ENCODE measurements at places on chromosomes 16 and 17.

DNA sequence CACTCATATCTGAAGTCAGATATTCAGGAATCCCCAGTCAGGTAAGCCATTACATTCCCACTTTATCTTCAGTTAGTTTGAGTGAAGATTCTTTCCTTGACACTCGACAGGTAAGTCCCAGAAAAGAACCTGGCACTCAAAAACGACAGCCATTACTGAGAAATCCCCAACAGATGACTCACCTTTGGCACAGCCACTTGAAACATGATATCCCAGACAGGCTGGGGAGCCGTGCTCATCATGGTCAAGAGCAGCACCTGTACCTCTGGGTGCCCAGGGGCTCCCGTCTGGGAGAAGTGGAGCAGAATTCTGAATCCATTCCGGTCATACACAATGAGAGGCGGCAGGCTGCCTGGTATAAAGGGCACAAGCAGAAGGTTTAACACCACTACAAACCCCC, 16.8 kb upstream of the COG7 start:
- no peak for DNase-seq

- DNase-seq: no peak
Observed at GRCh38 chr17:11719856-11720255, 121.6 kb downstream of the DNAH9 start.

DNA sequence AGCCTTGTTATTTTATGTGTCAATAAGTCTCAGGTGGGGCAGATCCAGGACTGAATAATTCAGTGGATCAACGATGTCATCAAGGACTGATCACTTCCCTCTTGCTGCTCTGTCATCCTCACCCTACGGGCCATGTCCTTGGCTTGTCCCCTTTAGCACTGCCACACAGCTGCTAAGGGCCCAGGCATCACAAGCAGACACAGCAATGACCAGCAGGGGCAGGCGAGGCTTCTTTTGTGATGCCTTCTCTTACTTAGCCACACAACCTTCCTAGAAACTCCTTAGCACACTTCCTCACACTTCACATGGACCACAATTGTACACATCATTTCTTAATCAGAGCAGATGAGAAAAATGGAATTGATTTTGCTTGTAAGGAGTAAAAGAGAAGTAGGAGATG, 356.3 kb upstream of the SOX9 start:
- DNase-seq: no peak

GRCh38 chr17:33967608-33968349, 287.3 kb upstream of the CCL2 start:
- no peak for DNase-seq

DNA sequence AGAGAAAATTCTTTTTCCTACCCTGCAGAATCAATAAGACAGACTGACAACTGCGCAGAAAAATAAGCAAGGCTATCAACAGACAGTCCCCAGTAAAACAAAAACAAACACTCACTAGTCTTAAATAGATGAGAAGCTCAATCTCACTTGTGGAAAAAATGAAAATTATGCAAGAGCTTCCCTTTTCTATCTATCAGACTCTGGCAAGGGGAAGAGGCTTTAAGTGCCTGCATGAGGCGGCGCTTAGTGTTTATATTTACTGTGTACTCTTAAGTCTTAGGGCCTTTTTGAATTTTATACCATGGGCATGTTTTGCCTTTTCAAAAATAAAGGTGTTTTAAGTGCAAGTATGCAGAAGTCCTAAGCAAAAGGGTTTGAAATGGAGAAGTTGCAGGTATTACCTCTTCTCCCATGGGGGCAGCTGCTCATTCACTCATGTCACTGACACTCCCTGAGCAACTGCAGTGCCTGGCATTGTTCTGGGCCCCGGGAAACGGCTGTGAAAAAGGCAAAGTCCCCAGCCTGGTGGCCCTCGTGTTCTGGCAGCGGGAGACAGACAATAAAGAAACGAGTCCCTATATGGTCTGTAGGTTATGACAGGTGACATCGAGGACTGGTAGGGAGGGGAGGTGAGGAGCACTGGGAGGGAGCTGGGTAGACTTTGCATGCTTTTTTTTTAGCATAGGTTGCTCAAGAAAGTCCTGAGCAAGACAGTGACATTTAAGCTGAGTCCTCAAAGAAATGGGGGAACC, 35.2 kb downstream of the HSBP1 start:
- DNase-seq: peak; percentile 35

DNA sequence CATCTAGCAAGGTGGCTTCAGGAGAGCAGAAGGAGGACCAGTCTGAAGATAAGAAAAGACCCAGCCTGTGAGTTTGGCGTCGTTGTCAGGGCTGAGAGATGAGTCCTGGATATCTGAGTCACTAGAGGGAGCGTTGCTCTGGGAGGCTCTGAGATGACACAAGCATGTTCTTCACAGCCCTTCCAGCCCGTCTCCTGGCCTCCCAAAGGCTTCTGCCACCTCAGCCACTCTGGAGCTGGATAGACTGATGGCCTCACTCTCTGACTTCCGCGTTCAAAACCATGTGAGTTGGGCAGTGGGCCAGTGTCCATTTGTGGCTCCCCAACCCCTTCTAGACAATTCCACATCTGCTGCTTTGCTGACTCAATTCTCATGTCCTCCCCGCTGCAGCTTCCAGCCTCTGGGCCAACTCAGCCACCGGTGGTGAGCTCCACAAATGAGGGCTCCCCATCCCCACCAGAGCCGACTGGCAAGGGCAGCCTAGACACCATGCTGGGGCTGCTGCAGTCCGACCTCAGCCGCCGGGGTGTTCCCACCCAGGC, 2.3 kb downstream of the TGFB1I1 start:
- no peak for DNase-seq

DNA sequence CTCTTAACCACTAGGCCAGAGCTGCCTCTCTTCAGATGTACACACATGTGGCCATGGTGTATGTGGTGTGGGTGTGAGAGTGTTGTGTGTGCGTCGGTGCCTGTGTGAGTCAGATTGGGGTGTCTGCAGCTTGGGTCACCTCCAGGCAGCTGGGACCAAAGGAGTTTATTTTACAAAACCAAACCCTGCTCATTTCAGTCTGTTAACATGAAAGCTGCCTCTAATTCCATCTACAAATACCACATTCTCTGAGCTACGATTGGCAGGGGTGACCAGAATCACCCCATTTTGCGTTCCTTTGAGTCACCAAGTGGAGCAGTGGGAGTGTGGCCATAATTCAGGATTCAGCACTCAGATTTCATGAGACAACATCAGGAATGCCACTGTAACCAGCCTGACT, 105.3 kb downstream of the IRX5 start:
- DNase-seq: no peak

- DNase-seq: no peak
Observed at GRCh38 chr17:58913971-58914769, 158.5 kb downstream of the PPM1E start.

- no peak for DNase-seq
Observed at GRCh38 chr17:36515837-36516236, 18.8 kb downstream of the MYO19 start.

GRCh38 chr16:49093939-49094338, 187.7 kb downstream of the CBLN1 start:
- no peak for DNase-seq

DNA sequence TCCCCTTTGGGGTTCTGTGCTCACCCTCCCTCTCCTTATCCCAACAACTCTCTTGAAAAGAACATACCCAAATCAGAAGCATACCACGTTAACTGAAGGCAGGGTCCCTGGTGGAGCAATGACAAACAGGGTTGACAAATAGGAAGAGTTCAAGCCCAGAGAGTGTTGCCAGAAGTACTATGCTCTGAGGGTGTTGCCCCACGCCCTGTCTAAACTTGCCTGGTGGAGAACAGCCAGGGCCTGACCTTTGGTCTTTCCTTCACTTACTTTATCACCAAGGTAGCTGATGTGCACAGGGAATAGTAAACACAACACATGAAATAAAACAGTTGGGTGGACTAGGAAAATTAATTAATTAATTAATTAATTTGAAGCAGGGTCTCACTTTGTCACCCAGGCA, 23.3 kb downstream of the ZNF75A start:
- no peak for DNase-seq

DNA sequence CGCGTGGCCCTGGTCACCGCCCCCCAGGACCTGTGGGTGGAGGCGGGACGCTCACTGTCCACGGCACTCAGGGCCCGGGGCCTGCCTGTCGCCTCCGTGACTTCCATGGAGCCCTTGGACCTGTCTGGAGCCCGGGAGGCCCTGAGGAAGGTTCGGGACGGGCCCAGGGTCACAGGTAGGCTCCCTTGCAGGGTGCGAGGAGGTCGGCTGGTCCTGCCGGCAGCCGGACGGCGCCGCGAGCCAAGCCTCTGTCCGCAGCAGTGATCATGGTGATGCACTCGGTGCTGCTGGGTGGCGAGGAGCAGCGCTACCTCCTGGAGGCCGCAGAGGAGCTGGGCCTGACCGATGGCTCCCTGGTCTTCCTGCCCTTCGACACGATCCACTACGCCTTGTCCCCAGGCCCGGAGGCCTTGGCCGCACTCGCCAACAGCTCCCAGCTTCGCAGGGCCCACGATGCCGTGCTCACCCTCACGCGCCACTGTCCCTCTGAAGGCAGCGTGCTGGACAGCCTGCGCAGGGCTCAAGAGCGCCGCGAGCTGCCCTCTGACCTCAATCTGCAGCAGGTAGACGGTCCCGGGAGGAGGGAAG, 1.3 kb downstream of the GUCY2D start:
- DNase-seq: no peak

DNA sequence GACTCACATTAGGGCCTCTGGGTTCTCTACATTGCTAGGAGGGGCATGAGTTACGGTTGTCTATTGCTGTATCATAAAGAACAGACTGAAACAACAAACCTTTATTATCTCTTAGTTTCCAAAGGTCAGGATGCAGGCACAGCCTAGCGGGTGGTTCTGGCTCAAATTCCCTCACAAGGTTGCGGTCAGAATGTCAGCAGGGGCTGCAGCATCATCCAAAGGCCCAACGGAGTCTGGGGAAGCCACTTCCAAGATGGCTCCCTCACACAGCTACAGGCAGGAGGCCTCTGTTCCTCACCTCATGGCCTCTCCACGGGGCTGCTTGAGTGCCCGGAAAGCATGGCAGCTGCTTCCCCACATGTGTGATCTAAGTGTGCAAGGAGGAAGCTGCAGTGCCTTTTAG, 29.6 kb upstream of the ZFPM1 start:
- no peak for DNase-seq

DNA sequence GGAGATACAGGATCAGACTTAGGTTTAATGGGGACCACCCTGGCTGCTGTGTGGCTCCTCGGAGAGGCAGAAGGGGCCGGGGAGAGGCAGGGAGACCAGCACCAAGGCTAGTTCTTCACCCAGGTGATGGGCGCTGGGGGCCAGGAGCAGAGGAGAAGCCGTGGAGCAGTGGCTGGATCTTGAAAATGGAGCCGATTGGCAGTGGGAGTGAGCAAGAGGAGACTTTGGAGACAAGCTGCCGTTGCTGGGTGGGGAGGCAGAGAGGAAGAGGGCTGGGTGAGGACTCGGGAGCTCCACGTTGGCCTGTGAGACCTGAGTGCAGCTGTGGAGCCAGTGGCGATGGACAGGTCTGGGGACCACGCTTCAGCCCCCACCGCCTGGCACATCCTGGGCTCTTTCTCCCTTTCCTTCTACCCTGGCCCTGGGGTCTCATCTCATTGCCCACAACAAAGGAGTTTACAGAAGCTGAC, 9.0 kb downstream of the RAB11FIP4 start:
- DNase-seq: no peak

GRCh38 chr17:82801377-82801970, 38.3 kb downstream of the ZNF750 start:
- DNase-seq: no peak

- peak; percentile 54 for DNase-seq
Observed at GRCh38 chr16:3654249-3654991, at the start of gene DNASE1. TSS of gene DNASE1 (plus strand) at chr16:3654691. CDS start at chr16:3655374, 683 bp downstream.

GRCh38 chr16:87715658-87716057, 50.1 kb downstream of the KLHDC4 start:
- DNase-seq: no peak

DNA sequence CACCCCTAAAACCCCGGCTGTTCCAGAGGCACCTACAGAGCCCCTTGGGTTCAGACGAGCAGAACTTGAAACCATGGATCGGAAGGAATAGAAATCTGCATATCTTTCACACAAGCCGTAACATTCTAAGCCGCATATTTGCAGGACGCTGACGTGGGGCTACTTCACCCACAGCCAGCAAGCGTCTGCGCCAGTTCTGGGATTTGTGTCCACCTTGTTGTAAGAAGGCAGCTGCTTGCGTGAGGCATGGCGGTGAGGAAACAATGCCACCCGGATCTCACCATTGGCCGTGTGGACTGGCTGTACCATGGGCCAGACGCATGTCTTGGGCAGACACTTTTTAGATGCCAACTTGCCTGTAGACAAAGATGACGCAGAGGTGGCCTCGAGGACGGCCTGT, 34.5 kb downstream of the TNFRSF13B start:
- no peak for DNase-seq

- no peak for DNase-seq
Observed at GRCh38 chr16:50765260-50765659, 23.4 kb downstream of the CYLD start.

- no peak for DNase-seq
Observed at GRCh38 chr17:8123695-8124349, at the start of gene HES7. TSS of gene HES7 (minus strand) at chr17:8124106. CDS start at chr17:8124084, 22 bp downstream.

GRCh38 chr16:4814046-4814445, 11.6 kb upstream of the ROGDI start:
- no peak for DNase-seq

DNA sequence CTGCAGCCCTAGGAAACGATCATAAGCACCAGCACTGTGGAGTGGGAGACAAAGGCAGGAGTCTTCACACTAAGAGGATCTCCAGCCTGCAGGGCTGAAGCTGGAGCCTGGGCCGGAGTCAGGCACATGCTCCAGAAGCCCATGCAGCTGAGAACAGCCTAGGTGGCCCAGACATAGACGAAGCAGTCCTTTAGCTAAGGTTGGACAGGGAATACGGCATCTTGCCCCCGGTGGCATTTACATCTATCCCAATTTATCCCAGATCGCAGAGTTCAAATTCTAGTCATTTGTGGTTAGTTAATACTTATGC, 13.9 kb downstream of the TSPOAP1 start:
- no peak for DNase-seq

GRCh38 chr17:632560-632959, 82.1 kb downstream of the VPS53 start:
- no peak for DNase-seq

GRCh38 chr17:11144358-11145233, 96.4 kb upstream of the SHISA6 start:
- DNase-seq: peak; percentile 3

GRCh38 chr17:39543664-39544063, 64.1 kb downstream of the NEUROD2 start:
- no peak for DNase-seq

DNA sequence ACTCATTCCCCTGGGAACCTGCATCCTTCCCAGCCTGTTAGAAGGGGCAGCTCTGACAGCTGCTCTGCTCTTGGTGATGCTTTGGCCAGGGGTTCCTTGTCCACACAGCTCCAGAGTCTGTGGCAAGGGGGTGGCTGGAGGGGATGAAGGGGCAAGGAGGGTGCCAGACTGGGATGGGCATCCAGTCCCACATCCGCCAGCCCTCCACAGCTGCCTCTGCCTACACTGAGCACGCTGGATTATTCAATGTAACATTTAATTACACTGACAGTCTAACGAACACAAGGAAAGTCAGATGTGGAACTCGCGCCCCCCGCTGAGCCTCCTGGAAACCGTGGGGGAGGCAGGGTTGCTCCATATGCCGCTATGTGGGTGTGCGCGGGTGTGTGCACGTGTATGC, 101.1 kb downstream of the C16orf78 start:
- no peak for DNase-seq

Data from inflammatory macrophage (primary cell).